ENCODE measurements at places on chromosomes 12 and 14. TPM values are rescaled to one million over a fixed set of nuclear protein-coding genes. Genes with fewer than 3 reads are reported as not detected.

PAH gene
- not detected for total RNA-seq

ANO4 gene
- 0.14 TPM for total RNA-seq

GLTP gene
- 19.9 TPM for total RNA-seq

AMIGO2 gene
- total RNA-seq: 95.5 TPM

GPRC5D gene
- 0.22 TPM for total RNA-seq

TAS2R20 gene
- not detected for total RNA-seq

AGAP2 gene
- 0.13 TPM for total RNA-seq

SERPINA9 gene
- total RNA-seq: not detected

TBC1D30 gene
- total RNA-seq: 1.9 TPM

SLC41A2 gene
- total RNA-seq: 21.6 TPM

All from A549 treated with GW870086 at 1 μM for 4 hours (cell line).